Activated T-helper 9 cell treated with anti-CD3 and anti-CD28 coated beads, Interleukin-2, amount 50 U/mL, for 16 hours (primary cell): ENCODE measurements at places on chromosomes 2 and 18.

- DNase-seq = no peak
Observed at GRCh38 chr2:203751685-203752271, 45.3 kb downstream of the CD28 start.

GRCh38 chr2:233422050-233422639 is 67.9 kb downstream of the DGKD start:
- DNase-seq = peak; percentile 33

DNA sequence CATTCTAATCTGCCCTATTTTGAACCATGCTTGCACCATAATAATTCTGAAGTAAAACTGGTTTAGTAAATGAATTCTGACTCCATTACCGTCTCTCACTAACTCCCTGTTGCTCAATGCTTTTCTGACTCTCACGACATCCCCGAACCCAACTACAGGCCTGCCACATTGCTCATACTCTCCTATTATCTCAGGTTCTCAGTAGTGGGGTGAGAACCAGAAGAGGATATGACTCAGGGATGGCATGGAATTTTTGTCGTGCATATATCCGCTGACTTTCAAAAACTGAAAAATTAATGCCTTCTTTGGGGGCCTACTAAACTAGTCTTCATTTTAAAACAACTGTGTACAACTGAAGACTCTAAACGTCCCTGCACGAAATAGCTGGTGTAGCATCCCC is 34.3 kb downstream of the NETO1 start:
- DNase-seq = no peak

DNA sequence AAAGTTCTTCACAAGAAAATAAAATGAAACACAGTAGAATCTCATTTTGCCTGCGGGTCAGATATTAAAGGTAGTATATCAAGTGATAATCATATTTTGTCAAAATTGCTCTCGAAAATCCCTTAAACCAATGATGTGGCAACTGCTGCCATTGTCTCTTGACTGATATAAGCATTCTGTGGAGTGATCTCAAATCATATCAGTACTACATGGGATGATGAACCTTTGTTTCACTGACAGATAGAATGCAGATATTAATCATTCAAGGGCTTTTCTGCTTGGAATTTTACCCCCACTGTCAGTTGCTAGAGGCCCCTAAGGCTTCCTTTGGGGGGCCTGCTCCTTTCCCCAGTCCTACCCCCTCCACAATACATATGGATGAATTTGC is 31.3 kb upstream of the MALL start:
- no peak for DNase-seq

GRCh38 chr2:166394245-166394644 is 18.5 kb upstream of the SCN9A start:
- no peak for DNase-seq
